ENCODE measurements at places on chromosomes 16 and 17.

- H3K4me1 ChIP-seq, result peaks cover 2% of the 10 kb centered on the region
- H3K27me3 ChIP-seq, result no peaks in the 10 kb centered on the region
- no peak overlapping the region for H3K4me3 ChIP-seq
- no peak for DNase-seq
- H3K36me3 ChIP-seq, result no peaks in the 10 kb centered on the region
Observed at GRCh38 chr16:10510279-10510678, 70.1 kb downstream of the EMP2 start.

DNA sequence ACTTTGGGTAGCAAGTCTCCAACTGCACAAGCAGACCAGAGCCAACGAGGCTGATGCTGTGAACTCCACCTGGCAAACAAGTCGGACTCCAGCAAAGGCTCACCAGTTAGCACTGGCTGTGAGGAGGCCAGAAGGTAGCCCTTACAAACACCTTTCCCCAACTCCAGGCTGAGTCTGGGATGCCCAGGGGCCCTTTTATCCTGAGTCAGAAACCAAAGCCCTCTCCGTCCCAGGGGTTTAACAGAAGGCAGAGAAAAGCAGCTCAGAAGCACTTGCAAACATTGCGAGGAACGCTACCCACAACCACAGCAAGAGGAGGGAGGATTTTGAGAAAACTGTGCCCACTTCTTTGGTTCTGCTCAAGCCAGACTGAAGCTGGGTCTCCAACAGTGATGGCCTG lies 25.0 kb downstream of the CUEDC1 start:
- DNase-seq, result no peak
- no peak overlapping the region for H3K27ac ChIP-seq
- peaks cover 22% of the 10 kb centered on the region for H3K4me1 ChIP-seq
- no peaks in the 10 kb centered on the region for H3K27me3 ChIP-seq
- no peak overlapping the region for H3K4me3 ChIP-seq

DNA sequence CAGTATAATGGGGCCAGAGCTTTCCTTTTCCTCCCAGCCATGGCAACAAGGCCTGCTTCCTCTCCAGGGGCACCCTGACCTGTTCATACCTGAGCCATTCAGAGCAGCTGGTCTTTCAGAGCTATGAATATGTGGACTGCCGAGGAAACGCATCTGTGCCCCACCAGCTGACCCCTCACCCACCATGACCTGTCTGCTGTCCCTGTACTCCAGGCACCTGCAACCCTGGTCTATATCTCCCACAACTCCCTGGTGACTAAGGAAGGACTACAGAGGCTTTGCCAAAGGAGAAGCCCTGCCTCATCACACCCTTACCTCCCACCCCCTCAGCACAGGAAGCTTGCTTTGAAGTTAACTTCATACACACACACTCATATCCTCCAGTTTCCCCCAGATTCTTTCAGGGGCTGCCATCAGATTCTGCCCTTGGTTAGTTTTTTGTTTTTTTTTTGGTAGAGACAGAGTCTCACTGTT lies 6.0 kb downstream of the TMEM106A start:
- DNase-seq, result no peak
- H3K4me3 ChIP-seq, result no peak overlapping the region
- peaks cover 39% of the 10 kb centered on the region for H3K36me3 ChIP-seq
- H3K4me1 ChIP-seq, result peaks cover 9% of the 10 kb centered on the region
- no peak overlapping the region for H3K27ac ChIP-seq
- no peaks in the 10 kb centered on the region for H3K27me3 ChIP-seq

DNA sequence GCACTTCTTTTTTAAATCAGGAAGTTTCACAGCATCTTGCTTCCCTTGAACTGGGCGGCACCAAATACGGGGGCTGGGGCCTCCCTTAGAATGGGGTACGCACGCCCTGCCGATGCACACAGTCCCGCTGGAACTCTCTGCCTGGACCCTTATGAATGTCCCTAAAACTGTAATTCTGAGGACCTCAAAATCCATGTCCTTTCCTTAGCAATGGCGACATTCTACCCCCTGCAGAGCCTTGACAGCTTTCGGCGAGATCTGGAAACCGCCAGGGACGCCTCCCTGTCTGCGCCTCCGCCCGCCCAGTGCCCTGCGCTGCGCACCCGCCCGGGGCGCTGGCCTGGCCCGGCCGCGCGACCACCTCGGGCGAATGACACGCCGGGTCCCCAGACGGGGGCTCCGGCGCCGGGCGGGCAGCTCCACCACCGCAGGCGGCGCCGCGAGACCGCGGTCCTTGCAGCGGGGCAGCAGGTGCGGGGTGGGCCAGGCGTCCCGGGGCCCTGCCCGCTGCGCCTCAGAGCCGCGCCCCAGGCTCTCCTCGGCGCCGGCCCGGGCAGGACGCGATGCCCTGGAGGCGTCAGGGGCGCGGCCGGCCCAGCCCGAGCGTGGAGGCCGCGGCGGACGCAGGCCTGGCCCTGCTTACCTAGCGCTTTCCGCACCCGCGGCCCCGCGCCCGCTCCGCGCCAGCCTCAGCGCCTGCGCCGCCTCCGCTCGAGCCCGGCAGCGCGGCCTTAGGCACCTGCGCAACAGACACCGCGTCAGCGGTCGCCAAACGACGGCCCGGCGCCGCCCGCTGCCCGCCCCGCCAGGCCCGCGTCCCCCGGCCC lies 548 bp downstream of the HAGH start:
- no peaks in the 10 kb centered on the region for H3K27me3 ChIP-seq
- H3K27ac ChIP-seq, result no peak overlapping the region
- peaks cover 6% of the 10 kb centered on the region for H3K4me1 ChIP-seq
- peak overlapping the region; percentile 73 for H3K4me3 ChIP-seq

- H3K27me3 ChIP-seq, result no peaks in the 10 kb centered on the region
- DNase-seq, result no peak
- H3K4me3 ChIP-seq, result no peak overlapping the region
- no peak overlapping the region for H3K27ac ChIP-seq
- peaks cover 17% of the 10 kb centered on the region for H3K36me3 ChIP-seq
Observed at GRCh38 chr16:29910819-29911675, 10.8 kb downstream of the ASPHD1 start.

DNA sequence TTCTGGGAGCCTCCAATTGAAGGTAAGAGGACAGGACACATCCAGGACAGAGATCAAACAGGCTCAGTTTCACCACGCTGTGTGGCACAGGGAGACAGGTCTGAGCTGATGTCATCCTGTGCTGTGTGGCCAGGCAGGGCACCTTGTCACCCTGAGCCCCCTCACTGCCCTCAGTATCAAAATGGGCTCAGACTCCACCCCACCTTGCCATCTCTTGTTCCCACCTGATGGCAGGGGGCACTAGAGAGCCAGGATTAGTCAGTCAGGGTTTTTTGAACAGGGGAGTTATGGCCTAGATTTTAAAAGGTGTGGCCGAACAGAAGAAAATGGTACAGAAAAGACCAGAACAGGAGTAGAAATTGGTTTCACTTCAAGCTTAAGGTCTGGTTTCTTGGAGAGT lies 2.6 kb downstream of the KAT2A start:
- DNase-seq, result peak; percentile 25
- no peak overlapping the region for H3K27ac ChIP-seq
- H3K36me3 ChIP-seq, result peaks cover 29% of the 10 kb centered on the region
- peaks cover 7% of the 10 kb centered on the region for H3K4me1 ChIP-seq

DNA sequence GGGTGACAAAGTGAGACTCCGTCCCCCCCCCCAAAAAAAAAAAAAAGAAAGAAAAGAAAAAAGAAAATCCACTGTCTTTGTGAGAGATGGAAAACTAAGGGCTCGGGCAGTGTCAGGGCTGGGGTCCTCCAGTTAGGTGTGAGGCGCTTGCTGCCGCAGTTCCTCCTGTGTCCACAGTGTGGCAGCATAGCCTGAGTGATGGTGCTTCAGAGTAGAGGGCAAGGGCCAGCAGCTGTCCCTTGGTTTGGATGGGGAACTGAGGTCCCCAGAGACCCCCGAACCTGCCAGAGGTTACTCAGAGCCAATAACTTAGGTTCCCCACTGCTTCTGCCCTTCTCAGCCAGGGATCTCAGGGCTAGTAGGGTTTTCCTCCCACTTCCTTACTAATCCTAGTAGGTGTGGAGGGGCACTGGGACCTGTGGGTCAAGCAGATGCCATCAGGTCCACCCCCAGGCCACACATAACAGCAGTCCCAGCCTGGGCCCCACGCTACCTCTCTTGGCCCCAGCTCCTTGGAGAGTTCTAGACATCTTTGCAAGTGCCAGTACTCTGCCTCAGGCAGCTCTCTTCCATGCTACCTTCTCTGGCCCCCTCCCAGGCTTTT lies 7.9 kb upstream of the LLGL1 start:
- H3K27ac ChIP-seq, result no peak overlapping the region
- no peak overlapping the region for H3K4me3 ChIP-seq
- H3K27me3 ChIP-seq, result no peaks in the 10 kb centered on the region
- peak; percentile 45 for DNase-seq

DNA sequence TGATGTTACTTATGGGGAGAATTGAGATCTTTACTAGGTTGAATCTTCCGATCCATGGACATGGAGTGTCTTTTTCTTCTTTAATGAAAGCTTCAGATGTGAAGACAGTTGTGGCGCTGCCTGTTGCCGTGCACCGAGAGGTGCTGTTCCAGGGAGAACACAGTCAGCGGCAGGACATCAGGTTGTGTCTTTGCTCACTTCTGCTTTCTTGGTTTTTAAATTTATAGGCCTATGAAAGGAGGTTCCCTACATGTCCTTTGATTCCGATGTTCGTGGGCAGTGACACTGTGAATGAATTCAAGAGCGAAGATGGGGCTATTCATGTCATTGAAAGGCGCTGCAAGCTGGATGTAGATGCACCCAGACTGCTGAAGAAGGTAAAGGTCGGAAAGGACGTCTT lies 49.8 kb downstream of the SEC14L1 start:
- H3K27me3 ChIP-seq, result no peaks in the 10 kb centered on the region
- peaks cover 29% of the 10 kb centered on the region for H3K36me3 ChIP-seq
- no peak overlapping the region for H3K4me3 ChIP-seq
- no peak for DNase-seq
- H3K4me1 ChIP-seq, result no peaks in the 10 kb centered on the region
- no peak overlapping the region for H3K27ac ChIP-seq

DNA sequence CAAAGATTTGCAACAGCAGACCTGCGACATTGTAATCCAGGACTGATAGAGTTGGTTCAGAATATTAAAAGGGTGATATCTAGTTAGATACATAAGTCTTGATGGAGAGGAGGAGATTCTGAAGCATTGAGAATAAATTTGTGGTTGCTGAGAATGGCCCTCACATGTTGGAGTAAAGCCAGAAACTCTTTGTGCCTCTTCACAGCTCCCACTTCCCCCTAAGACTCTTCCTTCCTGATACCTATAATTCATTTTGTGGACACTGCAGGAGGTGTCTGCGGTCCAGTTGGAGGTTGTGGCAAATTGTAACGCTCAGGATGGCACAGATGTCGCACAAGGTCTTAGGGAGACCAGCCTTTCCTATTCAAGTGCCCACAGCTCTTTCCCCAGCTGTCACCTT lies 17.5 kb downstream of the WWOX start:
- H3K4me3 ChIP-seq, result no peak overlapping the region
- H3K4me1 ChIP-seq, result no peaks in the 10 kb centered on the region
- H3K27ac ChIP-seq, result no peak overlapping the region
- DNase-seq, result no peak
- no peaks in the 10 kb centered on the region for H3K36me3 ChIP-seq

- no peaks in the 10 kb centered on the region for H3K36me3 ChIP-seq
- peaks cover 40% of the 10 kb centered on the region for H3K4me1 ChIP-seq
- H3K27me3 ChIP-seq, result no peaks in the 10 kb centered on the region
- DNase-seq, result peak; percentile 98
- peak overlapping the region; percentile 86 for H3K27ac ChIP-seq
- H3K4me3 ChIP-seq, result peak overlapping the region; percentile 32
Observed at GRCh38 chr17:2396568-2397246, 4.2 kb downstream of the MNT start.

DNA sequence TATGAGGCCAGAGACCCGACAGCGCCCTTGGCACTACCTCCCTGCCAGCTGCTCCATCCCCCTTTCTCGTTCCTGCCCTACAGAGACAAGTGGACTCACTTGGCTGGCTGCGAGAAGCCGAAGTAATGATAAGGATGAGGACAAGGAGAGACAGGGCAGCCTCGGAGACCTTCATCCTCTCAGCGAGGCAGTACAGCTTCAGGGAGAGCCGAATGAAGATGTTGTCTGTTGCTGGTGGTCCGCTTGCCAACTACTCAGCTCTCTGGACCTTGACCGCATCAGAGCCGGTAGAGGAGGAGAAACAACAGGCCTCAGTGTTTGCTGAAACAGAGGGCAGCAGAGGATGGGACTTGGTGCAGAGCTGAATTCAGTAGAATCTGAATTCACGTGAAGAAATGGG lies at the start of gene CCL16:
Gene CCL16, minus strand, starts transcription at position 252 of the 400 bp plus-strand sequence. Its CDS starts 77 bp downstream, at position 175.
- no peaks in the 10 kb centered on the region for H3K36me3 ChIP-seq
- DNase-seq, result no peak
- H3K4me1 ChIP-seq, result no peaks in the 10 kb centered on the region

DNA sequence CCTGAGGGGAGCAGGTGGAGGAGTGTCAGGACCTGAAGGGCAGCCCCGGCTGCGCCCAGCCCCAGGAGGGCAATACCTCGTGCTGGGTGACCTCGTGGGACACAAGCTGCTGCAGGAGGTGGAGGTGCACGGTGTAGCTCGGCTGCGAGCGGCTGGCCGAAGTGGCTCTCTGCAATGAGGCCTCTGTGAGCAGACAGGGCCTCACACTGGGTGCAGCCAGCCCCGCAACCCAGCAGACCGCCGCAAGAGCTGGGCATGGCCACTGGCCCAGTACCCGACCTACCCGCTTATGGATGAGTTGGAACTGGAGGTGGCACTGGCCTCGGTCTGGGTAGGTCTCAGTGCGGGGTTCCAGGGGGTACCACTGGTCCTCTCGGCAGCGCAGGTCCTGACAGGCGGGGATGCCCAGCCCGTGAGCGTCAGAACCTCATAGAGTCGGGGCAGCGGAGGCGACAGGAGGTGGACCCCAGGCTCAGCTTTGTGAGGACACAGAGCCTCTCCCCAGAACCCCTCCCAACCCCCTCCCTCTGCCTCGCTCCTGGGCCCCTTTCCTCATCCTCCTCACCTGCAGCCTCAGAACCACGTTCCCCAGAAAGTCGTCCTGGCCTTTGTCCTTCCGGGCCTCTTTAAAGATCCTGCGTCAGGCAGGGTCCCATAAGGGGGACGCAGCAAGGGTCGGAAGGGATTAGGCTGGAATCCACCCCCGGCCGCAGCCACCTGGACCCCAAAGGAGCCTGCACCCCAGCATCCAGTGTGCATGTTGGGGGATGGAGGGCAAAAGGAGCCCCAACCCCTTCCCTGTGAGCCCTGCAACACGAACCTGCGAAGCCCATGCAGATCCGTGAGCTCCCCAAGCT lies 4.0 kb downstream of the UNC13D start:
- H3K4me1 ChIP-seq, result peaks cover 4% of the 10 kb centered on the region
- H3K27me3 ChIP-seq, result no peaks in the 10 kb centered on the region

DNA sequence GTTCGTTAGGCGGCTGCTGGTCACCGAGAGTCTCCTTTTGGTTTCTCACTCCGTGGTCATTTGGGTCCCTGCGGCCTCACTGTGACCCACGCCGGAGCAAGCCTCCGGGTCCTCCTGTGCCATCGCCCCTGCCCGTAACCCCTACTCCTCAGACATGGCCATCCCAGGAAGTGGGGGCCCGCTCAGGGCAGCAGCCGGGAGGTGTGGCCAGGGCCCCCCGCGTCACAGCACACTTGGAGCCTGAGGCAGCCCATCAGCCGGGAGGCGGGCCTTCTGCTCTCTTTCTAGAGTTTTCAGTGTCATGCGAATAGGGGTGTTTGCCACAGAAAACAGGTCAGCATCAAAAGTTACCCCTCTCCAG lies 7.9 kb upstream of the WFIKKN1 start:
- DNase-seq, result no peak
- H3K27ac ChIP-seq, result peak overlapping the region; percentile 23
- H3K27me3 ChIP-seq, result no peaks in the 10 kb centered on the region
- H3K36me3 ChIP-seq, result peaks cover 7% of the 10 kb centered on the region

GRCh38 chr16:82882982-82883835 lies 256.4 kb downstream of the CDH13 start:
- no peaks in the 10 kb centered on the region for H3K27me3 ChIP-seq
- no peak overlapping the region for H3K27ac ChIP-seq
- H3K4me3 ChIP-seq, result no peak overlapping the region
- no peak for DNase-seq
- H3K36me3 ChIP-seq, result no peaks in the 10 kb centered on the region

Data from IMR-90 (cell line).